ENCODE measurements at places on chromosomes 7 and 10. TPM values are rescaled to one million over a fixed set of nuclear protein-coding genes. Genes with fewer than 3 reads are reported as not detected.
A peak's percentile ranks its signal among the peaks of the same experiment; 100 is the strongest.

DNA sequence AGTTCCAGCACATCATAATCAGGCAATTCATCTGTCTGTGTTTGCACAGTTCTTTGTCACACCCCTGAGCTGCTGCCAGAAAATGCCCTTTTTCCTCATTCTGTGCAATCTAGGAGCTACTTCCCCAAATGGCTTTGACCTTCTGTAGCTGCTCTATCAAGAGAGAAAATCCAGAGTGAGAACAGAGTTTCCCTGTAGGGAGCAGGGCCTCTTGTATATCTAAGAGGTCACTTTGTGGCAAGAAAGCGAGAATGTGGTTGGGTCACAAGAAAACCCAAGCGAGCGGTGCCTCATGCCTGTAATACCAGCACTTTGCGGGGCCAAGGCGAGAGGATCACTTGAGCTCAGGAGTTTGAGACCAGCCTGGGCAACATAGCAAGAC lies 24.3 kb downstream of the SLC29A3 start:
- no peaks in the 10 kb centered on the region for H3K27me3 ChIP-seq
- H3K27ac ChIP-seq = peak overlapping the region; percentile 6
- no peak for DNase-seq
- no peak overlapping the region for H3K4me3 ChIP-seq
- peaks cover 52% of the 10 kb centered on the region for H3K4me1 ChIP-seq

DNA sequence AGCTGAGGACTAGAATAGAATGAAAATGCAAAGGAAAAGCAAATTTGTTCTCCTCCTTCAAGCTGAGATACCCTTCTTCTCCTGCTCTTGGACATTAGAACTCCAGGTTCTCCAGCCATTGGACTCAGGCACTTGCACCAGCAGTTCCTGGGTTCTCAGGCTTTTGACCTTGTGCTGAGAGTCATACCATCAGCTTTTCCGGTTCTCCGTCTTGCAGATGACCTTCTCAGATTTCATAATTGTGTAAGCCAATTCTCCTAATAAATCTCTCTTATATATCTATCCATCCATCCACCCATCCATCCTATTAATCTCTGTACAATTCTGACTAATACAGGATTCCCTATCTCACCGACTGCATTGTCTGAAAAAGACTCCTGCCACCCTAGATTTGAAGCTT lies 108.3 kb downstream of the AHR start:
- no peaks in the 10 kb centered on the region for H3K27me3 ChIP-seq
- H3K4me3 ChIP-seq = no peak overlapping the region
- no peaks in the 10 kb centered on the region for H3K36me3 ChIP-seq
- H3K4me1 ChIP-seq = peaks cover 11% of the 10 kb centered on the region
- no peak for DNase-seq

GRCh38 chr10:8052341-8052955 lies 2.0 kb upstream of the GATA3 start:
- H3K36me3 ChIP-seq = peaks cover 2% of the 10 kb centered on the region
- DNase-seq = no peak
- peaks cover 94% of the 10 kb centered on the region for H3K27me3 ChIP-seq
- H3K4me3 ChIP-seq = peak overlapping the region; percentile 84
- H3K27ac ChIP-seq = no peak overlapping the region

- peaks cover 9% of the 10 kb centered on the region for H3K4me1 ChIP-seq
- no peak for DNase-seq
- H3K36me3 ChIP-seq = peaks cover 5% of the 10 kb centered on the region
- H3K4me3 ChIP-seq = peak overlapping the region; percentile 96
Observed at GRCh38 chr7:100673942-100674410, 436 bp downstream of the GNB2 start.

The SPDYE9 gene
- not detected for total RNA-seq

Data from neural crest cell (in vitro differentiated cells).